ENCODE measurements at places on chromosomes 13 and 19.

GRCh38 chr19:18865973-18866799 is 29.8 kb downstream of the CERS1 start:
- DNase-seq = no peak

- DNase-seq = no peak
These were observed 63.7 kb upstream of the WDFY2 start for GRCh38 chr13:51520524-51520923.

DNA sequence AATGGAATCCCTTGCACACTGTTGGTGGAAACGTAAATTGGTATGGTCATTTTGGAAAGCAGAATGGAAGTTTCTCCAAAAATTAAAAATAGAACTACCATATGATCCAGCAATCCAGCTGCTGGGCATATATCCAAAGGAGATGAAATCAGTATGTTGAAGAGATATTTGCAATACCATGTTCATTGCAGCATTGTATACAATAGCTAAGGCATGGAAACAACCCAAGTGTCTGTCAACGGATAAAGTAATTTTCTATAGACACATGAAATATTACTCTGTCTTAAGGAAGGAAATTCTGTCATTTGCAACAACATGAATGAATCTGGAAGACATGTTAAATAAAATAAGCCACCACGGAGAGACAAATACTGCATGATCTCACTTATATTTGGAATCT is 124.7 kb downstream of the GPC5 start:
- DNase-seq = no peak

GRCh38 chr19:39307822-39308530 is 11.8 kb downstream of the IFNL1 start:
- DNase-seq = no peak

GRCh38 chr13:95267662-95268342 is 33.4 kb downstream of the ABCC4 start:
- no peak for DNase-seq

GRCh38 chr19:38813323-38813722 is 578 bp upstream of the LGALS4 start:
- no peak for DNase-seq

- DNase-seq = no peak
These were observed 7.8 kb upstream of the CEACAM5 start for GRCh38 chr19:41700381-41701195.

- no peak for DNase-seq
These were observed 50.0 kb downstream of the PTPRS start for GRCh38 chr19:5290336-5291262.

DNA sequence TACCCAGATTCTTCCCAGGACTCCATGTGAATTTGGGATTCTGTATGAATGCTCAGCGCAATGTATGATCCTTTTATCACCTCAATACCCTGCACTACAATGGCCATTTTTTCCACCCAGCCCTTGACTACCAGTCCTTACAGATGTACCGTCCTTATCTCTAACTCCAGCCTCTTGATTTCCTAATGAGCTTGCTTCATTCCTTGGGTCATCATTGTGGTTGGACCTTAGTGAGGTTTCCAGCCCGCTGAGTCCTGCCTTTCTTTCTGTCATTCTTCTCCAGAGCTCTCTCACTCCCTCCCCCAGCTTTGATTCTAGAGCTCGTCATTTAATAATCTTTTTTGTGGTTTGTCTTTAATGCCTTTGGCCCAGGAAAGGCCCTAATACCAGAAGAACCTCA is 438.5 kb downstream of the ZNF536 start:
- DNase-seq = no peak

DNA sequence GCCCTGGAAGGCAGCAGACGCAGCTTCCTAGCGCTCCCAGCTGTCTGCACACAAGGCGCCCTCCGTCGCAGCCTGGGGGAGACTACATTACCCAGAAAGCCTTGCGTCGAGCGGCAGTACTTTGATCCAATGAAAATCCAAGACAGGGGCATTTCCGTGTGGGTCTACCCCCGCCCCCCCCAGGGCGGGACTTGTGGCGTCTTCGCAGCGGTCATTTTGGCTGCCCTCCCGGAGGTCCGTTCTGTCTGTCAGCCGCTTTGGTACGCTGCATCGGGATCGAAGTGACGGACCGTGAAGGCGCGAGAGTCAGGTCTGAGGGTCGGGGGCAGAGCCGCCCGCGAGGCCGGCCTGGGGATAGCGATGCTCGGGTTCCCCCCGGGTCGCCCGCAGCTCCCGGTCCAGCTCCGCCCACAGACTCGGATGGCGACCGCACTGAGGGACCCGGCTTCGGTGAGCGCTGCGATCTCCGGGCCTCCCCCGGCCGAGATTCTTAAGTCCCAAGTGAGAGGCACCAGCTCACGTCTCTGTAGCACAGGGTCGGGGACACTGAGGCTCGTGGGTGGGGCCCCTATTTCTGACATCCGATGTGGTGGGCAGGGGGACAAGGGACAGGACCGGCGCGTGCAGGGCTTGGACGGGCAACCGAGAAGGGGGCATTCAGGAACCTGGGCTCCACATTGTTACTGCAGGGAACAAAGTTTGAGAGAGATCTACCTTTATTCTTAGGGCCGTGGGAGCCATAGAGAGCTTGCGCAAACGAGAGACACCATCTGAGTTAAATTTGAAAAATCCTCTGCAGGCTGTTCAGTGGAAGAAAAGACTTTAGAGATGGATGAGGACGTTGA is at the start of gene ZNF211:
Gene ZNF211, plus strand, starts transcription at position 182 of the 845 bp plus-strand sequence. Its CDS starts 179 bp downstream, at position 361.
- DNase-seq = peak; percentile 89

DNA sequence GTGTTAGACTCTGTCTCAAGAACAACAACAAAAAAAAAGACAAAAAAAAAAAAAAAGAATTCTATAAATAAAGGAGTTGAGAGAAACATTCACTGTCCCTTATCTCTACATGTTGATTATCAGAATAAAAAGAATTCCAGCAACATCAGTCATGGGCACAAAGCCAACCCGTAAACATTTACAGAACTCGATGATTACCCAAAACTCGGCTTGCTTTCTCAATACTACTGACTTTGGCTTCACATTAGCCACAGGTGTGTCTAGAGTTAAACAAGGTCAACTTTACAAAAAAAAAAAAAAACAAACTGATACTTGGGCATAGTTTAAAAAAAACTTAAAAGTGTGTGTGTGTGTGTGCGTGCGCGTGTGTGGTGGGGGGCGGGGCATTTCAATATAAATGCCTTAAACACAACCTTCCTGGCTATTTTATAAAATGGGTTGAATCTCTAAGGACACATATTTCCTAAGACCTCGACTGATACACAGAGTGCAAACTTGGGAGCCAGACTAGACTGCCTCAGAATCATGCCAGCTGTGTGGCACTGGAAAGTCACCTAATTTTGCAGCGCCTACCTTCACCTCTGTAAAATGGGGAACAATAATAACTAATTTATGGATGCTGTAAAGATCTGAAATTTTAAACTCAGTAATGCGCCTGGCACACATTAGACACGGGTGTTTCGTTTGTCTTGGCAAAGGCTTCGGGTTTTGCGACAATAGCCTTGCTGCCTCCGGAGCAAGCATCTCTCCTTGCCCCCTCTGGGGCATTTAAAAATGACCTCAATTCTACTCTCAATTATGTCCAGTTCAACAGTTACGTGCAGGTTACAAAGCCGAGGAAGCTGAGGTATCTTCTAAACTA is 922 bp downstream of the EBPL start:
- no peak for DNase-seq

DNA sequence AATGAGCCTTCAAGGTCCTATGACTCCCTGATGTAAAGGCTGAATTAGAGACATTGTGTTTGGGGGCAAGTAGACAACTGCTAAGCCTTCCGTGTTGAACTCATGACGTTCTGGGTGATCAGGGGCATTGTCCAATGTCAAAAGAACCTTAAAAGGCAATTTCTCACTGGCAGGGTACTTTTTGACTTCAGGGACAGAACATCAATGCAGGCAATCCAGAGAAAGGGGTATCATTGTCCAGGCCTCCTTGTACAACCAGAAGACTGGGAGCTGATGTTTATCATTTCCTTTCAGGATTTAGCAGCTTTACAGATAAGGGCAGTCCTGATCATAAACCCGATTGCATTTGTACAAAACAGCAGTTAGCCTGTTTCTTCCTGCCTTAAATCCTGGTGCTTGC is 25.0 kb upstream of the SMAD9 start:
- DNase-seq = no peak

- no peak for DNase-seq
These were observed 33.0 kb downstream of the GPX4 start for GRCh38 chr19:1136621-1137317.

- no peak for DNase-seq
These were observed 13.1 kb downstream of the PCCA start for GRCh38 chr13:100102042-100102441.

- no peak for DNase-seq
These were observed 341.0 kb downstream of the DNAJC15 start for GRCh38 chr13:43364210-43365038.

DNA sequence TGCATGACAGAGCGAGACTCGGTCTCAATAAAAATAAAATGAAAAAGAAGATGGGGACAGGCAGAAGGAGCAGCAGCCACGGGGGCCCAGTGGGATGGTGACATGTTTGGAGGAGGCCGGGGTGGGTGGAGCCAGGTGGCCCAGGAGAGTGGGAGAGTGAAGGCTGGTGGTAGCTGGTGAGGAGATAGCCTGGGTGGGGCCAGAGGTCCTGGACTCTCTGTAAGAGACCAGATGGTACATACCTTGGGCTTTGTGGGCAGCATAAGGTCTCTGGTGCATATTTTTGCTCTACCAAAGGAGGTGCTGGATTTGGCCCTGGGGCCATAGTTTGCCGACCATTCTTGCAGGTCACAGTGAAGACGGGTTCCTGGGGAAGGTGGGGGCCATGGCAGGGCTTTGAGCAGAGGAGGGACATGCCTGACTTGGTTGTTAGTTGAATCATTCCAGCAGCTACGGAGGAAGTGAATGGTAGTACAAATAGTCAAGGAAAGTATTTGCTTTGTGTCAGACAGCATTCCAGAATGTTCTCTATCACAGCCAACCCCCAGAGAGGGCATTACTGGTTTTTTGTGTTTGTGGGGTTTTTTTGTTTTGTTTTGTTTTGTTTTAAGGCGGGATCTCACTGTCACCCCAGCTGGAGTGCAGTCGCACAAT is 69.1 kb downstream of the ARHGEF18 start:
- DNase-seq = no peak

GRCh38 chr19:18626906-18627305 is 9.9 kb upstream of the KLHL26 start:
- no peak for DNase-seq

- DNase-seq = no peak
These were observed 402.4 kb downstream of the KCNRG start for GRCh38 chr13:50417597-50417996.

DNA sequence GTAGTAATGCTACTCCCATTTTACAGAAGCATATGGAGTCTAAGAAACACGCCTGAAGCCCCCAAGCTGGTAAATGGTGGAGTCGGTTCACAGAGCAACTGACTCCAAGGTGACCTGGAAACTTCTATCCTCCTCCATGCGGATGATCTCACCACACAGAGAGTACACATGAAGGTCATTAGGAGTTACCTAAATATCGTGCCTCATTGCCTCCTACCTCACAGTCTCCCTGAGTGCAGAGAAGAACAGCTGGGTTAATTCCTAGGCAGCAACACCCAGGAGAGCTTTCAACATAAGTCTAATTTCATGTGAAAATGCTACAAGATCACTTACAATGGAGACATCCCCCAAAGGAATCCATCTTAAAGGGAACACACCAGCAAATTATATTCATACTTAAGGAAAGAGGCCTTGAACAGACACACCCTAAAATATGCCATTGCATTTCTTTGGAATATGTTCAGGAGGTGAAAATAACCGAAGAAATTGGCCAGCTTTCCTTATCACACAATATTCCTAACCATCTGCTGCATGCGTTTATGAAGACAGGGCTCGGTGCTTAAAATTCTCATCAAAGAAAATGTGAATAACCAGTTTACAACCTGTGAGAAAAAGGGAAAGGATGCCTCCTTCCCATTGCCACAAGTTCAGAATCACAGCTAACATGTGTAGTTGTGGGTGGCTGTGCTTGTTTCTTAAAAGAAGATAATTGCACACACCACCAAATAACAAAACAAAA is 203.6 kb upstream of the NBEA start:
- no peak for DNase-seq

DNA sequence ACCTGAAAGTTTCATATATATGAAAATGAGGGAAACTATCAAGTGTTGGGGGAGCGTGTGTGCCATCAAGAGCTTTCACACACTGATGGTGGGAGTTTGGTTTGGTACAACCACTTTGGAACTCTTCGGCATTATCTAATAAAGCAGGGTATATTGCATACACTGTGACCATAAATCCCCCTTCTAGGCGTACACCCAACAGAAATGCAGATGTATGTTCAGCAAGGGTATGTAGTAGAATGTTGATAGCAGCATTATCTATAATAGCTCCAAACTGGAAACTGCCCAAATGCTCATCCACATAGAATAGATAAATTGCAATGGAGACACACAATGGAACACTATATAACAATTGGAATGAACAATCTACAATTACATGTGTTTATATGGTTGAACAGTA is 70.8 kb downstream of the FAM216B start:
- DNase-seq = no peak

GRCh38 chr13:28991764-28992163 is 171.6 kb downstream of the MTUS2 start:
- DNase-seq = no peak

- DNase-seq = peak; percentile 72
These were observed 460.8 kb downstream of the KLF5 start for GRCh38 chr13:73519396-73520116.

DNA sequence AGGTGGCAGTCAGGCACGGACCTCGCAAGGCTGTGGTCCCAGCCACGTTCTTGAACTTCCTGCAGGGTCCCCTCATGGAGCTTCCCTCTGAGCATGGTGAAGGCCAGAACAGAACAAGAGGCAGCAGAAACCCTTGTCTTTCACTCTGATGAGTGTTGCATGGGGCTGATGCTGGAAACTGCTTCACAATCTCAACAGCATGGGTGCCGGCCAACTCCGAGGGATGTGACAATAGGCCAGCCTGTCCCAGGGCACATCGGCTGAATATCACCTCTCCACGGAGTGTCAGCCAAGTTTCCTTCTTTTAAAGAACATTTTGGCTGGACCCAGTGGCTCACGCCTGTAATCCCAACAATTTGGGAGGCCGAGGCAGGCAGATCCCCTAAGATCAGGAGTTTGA is 173.9 kb downstream of the FOXO1 start:
- no peak for DNase-seq

GRCh38 chr13:45258334-45258675 is 57.5 kb upstream of the KCTD4 start:
- DNase-seq = no peak
